ENCODE measurements at places on chromosomes 11 and 22.

GRCh38 chr22:28620244-28620922 lies 59.3 kb downstream of the TTC28 start:
- DNase-seq, result no peak

DNA sequence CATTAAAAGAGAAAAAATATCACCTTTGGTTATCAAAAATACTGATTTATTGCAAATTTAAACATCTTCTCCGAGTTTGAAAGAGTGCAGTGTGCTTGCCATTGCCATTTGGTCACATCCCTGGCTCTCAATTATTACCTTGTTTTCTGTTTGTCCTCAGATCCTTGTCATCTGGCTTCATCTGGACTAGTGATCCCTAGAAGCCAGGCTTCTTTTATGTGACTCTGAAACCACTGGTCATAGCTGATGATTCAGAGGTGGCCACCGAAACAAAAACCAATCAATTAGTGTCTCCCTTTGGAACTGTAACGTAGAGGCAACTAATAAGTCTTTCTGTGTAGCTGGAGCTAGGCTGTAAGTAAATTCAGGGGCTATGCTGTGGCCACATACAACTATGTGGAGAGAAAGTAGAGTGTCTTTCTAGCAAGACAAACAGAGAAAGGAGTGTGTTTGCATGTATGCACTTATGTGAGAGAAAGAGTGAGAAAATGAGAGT lies 237.9 kb downstream of the LUZP2 start:
- DNase-seq, result no peak

DNA sequence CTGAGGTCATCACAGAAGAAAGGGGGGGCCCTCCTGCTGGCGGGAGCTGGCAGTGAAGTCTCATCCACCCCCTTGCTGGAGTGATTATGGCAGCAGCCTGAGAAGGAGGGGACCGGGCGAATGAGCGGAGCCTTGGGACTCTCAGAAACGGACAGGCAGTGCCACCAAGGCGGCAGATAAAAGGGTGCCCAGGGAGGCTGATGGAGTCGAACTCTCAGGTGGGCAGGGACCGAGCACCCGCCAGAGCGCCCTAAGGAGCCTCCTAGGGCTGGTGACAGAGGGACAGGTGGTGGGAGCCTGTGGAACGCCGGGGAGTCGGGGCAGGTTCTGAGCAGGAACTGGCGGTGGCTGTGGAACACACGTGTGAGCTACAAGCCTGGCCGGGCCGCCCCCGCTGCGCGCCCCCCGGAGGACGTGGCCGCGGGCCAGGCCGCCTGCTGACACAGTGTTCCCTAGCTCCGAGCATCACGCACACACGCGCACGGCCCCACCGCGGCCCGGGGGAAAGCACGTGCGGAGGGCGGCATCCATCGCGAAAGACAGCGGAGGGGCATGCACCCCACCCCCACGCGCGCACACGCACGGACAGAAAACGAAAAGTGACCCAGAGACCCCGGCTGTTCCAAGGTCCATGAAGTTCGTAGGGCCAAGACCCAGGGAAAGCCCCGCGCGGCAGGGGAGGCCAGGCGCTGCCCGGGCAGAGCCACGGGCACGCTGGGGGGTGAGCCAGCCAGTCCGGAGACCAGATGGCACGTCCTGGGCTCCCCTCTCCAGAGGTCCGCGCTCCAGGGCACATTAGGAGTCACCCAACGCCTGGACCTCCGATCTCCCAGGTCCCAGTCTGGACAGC lies 1.0 kb downstream of the VWCE start:
- peak; percentile 63 for DNase-seq

- no peak for DNase-seq
Measured at GRCh38 chr11:70488171-70488703, 89.9 kb downstream of the CTTN start.

GRCh38 chr22:48897645-48898370 lies 929.9 kb downstream of the BRD1 start:
- no peak for DNase-seq

DNA sequence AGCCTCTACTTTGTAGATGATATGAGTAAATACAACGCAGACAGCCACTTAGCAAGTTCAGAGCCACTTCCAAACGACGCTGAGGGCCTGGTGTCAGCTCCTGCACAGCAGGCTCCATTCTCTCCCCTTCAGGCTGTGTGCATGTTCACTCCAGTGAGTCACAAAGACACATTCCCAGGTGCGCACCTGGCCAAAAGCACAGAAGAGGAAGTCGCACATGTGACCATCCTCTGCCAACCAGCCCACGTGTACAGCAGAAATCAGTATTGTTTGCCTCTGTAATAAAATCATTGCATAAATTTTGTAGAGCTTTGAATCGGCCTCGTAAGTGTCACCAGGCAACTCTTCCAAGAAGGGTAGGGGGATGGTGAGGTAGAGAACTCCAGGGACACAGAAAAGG lies 19.5 kb upstream of the TPH1 start:
- DNase-seq, result peak; percentile 83

DNA sequence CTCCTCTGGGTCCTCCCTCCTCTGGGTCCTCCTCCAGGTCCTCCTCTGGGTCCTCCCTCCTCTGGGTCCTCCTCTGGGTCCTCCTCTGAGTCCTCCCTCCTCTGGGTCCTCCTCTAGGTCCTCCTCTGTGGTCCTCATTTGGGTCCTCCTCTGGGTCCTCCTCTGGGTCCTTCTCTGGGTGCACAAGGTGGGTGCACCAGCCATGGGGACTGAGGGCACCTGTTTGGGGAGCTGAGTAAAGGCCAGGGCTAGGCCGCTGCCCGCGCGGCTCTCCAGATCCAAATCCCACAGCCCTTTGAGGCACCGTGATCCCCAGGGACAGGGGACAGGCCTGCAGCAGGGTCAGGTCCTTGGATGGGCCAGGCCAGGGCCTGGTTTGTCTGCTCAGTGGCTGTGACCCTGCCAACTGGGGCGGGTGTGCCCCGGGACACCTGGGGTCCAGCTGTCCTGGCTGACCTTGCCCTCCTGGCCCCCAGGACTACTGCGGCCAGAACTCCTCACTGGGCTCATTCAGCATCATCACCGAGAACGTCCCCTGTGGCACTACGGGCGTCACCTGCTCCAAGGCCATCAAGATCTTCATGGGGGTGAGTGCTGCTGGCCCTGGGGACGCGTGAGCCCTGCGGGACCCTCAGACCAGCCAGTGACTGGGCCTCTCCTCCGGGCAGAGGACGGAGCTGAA lies 12.7 kb downstream of the MUC2 start:
- no peak for DNase-seq

GRCh38 chr11:26187639-26188038 lies 144.3 kb upstream of the ANO3 start:
- no peak for DNase-seq
